ENCODE measurements at places on chromosomes 2 and 18.

- no peak for DNase-seq
Observed at GRCh38 chr2:161173541-161174194, 13.4 kb downstream of the TANK start.

- no peak for DNase-seq
Observed at GRCh38 chr2:135525786-135526185, 5.2 kb downstream of the ZRANB3 start.

- no peak for DNase-seq
Observed at GRCh38 chr2:99445065-99445464, 44.8 kb downstream of the REV1 start.

GRCh38 chr2:27306573-27307286 is 1.5 kb downstream of the UCN start:
- no peak for DNase-seq

GRCh38 chr18:76922107-76922506 is 99.8 kb downstream of the ZNF236 start:
- DNase-seq: no peak

DNA sequence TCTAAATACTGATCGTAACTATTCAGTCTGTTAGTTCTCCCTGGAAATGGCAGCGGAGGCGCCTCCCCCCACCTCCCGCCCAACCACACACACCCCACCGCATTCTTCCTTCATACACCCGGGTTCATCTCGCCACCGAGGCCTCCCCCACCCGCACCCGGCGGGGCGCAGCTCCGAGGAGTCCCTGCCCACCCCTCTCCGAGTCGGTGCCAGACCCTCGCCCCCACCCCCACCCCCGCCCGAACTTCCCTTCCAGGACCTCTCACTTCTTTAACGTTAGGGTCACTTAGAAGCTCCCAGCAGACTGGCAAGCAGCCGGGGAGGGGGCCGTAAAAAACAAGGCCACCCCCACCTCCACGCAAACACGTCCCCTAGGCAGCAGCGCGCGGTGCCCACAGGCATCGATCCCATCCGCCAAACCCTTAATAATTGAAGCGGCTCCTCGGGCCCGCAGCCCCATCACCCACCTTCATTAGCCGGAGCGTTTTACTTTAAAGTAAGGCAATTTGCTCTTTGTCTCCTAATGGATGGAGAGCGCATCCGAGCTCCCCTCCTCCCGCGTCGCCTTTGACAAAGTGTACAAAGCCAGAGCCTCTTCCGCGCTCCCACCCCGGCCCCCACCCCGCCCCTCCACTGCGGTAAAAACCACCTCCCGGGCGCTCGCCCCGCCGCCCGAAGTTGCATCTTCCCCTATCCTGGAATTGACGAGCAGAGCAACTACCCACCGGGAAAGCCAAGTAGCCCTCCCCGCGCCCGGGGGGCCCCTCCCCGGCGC is 624 bp downstream of the ZNF516 start:
- no peak for DNase-seq

- no peak for DNase-seq
Observed at GRCh38 chr18:73717570-73717969, 430.1 kb downstream of the FBXO15 start.

DNA sequence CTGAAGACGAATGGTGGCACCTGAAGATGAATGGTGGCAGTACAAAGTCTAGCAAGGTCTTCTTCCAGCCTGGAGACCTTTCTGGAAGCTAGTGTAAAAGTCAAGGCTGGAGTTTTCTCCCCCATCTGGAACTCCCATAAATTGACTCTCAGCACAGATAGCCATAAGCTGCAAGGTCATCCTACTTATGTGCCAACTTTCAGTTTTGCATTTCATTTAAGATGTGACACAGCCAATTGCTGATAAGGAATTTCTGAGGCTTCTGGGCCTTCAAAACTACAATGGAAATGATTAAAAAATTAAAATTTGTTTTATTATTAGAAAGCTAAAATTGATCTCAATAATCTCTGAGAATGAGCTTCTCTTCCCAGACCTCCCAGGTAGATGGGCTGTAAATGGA is 10.2 kb downstream of the XDH start:
- no peak for DNase-seq

DNA sequence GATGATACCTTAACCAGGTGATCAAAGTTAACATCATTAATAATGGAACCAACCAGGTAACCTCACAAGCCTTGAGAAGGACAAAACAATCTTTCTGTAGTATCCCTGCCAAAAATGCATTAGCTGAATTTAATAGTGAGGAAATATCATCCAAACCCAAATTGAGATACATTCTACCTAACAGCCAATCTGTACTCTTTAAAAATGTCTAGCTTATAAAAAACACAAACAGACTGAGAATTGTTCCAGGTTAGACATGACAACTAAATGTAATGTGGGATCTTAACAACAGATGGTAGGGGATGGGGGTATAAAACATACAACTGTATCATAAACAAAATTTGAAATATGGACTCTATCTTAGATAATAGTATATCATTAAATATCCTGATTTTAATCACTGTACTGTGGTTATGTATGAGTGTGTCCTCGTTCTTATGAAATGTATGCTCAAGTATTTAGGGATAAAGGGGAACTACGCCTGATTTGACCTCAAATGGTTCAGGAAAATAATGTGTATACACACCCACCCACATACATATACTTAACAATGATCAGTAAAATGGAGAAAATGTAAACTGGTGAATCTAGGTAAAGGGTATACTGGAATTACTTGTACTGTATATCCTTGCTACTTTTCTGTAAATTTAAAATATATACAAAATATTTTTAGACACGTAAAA is 1.7 kb downstream of the FANCL start:
- DNase-seq: no peak

- DNase-seq: no peak
Observed at GRCh38 chr2:73307720-73308119, 14.4 kb upstream of the EGR4 start.

GRCh38 chr2:144470816-144471215 is 49.1 kb downstream of the ZEB2 start:
- no peak for DNase-seq

- no peak for DNase-seq
Observed at GRCh38 chr18:26520974-26521373, 27.4 kb downstream of the KCTD1 start.

DNA sequence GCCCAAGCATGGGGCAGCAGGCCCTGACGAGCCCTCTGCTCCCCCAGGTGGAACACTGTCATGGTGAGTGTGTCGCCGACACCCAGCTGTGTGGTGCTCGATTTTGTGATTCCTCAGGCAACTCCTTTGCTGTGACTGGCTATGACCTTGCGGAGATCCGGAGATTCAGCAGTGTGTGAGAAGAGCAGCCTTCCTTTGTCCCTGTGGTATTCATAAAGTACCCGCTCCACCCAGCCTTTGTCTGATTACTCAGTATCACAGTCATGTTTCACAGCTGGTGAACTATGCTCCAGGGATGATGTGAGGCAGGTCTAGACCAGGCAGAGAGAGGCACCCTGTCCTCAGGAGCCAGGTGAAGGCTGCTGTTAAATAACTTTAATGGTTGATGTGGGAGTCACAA is 4.0 kb downstream of the WDR54 start:
- DNase-seq: no peak

GRCh38 chr2:224836263-224836662 is 120.1 kb upstream of the CCDC195 start:
- DNase-seq: no peak

DNA sequence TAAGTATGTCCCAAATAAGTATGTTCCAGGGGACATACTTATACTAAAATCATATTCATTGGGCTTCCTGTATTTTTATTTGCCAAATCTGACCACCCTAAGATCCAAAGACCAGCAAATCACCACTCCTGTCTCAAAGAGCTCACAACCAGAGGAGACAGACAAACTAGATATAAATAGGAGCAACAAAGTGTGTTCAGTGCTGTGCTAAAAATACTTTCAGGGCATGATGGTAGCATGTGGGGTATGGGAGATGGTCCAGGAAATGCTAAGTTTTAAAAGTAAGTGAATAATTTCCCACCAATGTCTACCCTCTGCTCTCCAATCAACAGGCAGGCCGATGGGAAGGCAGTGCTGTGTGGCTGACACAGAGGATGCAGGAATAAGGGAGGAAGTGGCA is 87.1 kb downstream of the C1QL2 start:
- DNase-seq: no peak

DNA sequence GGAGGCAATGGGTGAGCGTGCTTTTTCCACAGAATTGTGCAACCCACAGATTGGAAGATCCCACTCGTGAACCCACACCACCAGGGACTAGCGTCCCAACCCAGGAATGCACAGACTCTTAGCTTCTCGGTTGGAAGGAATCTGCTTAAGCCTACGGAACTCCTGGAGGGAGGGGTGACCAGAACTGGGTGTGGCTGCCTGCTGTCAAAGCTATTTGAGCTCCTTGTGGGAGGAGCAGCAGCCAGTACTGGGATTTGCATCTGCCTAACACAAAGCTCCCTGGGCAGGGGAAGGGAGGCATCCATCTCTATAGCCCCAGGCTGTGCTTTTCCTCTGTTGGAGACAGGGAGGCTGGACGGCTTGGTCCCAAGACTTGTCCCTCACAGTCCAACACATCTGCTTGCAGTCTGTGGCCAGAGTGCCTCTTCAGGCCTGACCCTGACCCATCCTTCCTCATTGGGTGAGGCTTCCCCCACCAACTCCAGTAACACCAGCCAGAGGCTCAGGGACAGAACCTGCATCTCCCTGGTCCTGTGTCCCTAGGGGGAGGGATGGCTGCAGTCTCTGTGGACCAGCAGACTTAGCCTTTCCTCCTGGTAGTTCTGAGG is 27.9 kb downstream of the HNMT start:
- no peak for DNase-seq

DNA sequence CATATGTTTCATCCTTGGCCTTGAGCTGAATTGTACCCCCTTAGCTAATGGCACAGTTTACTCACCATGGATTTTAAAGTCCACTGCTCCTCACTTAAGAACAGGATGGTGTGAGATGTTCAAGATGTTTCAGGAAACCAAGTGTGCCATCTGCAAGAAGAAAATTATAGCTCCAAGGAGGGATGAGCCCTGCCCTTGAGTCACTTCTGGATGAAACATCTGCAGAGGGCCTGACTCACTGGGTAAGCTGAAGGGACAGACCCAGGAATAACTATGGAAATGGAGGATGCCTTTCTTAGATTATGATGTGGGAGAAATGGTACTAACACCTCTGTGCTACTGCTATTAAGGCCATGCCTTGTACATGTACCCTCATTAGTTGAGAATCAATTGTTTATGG is 6.4 kb downstream of the MARS2 start:
- DNase-seq: no peak

DNA sequence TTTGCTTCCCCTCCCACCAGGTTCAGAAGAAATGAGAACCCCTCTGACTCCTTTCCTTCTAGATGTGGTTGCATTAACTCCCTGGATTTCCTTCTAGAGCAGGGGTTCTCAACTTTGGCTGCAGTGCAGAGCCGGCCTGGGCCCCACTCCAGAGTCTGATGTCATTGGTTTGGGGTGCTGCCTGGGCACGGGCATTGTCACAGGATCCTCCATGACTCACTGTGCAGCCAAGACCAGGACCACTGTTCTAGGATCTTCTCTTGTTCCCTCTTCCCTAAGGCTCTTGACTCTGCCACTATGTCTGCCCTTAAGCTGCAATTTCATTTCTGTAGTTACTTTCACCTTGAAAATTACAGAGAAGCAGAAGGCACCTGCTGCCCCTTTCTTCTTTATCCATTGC is 31.8 kb downstream of the TBC1D8 start:
- no peak for DNase-seq

- DNase-seq: no peak
Observed at GRCh38 chr2:36408198-36408703, 52.7 kb downstream of the CRIM1 start.

GRCh38 chr2:45649858-45650811 is 1.3 kb upstream of the PRKCE start:
- DNase-seq: no peak

GRCh38 chr2:236338495-236339184 is 74.4 kb upstream of the ASB18 start:
- no peak for DNase-seq

GRCh38 chr18:59675346-59675745 is 21.9 kb downstream of the CCBE1 start:
- no peak for DNase-seq

- DNase-seq: no peak
Observed at GRCh38 chr18:1779587-1779986, 791.7 kb downstream of the METTL4 start.

- no peak for DNase-seq
Observed at GRCh38 chr2:41782306-41783158, 265.3 kb upstream of the PKDCC start.

DNA sequence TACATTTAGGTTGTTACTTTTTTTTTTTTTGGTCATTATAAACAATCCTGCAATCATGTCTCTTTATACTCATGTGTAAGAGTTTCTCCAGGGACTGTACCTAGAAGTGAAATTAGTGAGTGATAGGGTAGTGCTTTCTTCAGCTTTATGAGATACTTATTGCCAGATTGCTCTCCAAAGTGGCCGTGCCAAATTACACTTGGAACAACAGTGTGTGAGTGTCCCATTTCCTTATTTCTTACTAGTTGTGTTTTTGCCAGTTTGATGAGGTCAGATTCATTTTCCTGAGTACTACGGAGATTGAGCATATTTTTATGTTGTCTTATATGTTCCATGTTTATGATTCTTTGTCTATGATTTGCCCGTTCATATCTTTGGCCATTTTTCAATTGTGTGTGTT is 39.2 kb downstream of the GALNT1 start:
- DNase-seq: no peak

GRCh38 chr2:77348821-77349220 is 173.4 kb downstream of the LRRTM4 start:
- DNase-seq: no peak

DNA sequence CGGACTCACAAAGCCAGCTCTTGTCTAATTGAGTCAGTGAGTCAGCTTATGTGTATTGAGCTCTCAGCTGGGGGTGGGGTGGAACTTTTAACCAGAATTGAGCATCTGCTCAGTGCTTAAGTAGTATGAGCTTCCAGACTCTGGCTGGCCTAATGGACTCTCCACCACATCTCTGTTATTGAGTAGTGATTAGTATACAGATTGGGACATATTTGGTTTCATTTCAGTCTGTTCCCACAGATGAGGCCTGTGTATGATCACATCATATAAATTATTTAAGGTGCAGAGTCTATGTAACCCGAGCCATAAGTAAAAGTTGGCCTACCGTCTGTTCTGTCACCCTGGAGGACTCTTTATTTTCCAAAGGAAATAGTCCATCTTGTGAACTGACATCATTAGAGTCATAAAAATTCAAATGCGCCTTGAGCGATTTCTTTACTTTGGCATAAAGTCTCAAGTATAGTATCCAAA is 152.1 kb downstream of the THSD7B start:
- no peak for DNase-seq

DNA sequence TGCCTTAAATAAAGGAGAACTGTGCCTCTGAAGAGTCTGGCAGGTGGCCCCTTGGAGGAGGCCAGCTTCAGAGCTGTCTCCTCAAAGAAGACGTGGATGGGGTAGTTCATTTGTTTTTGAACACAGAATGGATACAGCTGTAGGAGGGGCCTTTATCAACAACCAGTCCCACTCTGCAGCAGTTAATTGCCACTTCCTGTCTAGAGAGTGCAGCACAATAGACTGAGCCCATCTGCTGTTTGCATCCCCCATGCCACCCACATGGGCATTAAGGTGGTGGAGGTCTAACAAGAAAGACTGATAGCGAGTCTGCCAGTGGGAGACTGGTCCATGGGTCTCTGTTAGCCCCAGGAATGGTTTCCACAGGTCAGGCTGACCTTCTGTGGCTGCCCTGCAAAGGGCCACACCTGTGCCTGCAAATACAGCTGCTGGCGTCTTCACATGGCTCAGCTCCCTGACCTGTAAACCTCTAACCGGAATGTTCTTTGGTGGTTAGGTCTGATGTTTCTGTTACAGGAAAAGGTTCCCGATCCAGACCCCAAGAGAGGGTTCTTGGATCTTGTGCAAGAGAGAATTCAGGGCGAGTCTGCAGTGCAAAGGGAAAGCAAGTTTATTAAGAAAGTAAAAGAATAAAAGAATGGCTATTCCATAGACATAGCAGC is 153.3 kb upstream of the ITGA6 start:
- no peak for DNase-seq

Measured in cortex of kidney (tissue), 1 donor.